H9 (cell line): ENCODE measurements at places on chromosomes 7 and 10.

DNA sequence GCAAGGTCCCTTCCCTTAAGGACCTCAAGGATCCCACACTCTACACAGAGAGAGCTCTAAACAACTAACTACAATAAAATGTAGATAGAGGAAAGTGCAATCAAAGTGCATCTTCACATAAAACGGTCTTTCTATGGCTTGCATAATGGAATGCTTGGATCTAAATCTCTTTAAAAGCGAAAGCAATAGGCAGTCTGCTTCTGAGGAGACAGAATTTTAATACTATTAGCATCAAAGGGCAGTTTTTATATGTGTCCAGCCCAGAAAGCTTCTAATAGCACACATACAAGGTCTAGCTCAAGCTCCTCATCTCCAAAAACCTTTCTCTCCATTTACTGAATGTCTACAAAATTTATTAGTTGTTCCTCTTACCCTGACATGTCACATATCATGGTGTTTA, 101.5 kb upstream of the C1GALT1 start:
- H3K36me3 ChIP-seq, result peaks cover 4% of the 10 kb centered on the region; the same call in 1 of the 2 replicates
- no peak overlapping the region for H3K27ac ChIP-seq
- H3K4me1 ChIP-seq, result no peaks in the 10 kb centered on the region
- H3K4me3 ChIP-seq, result no peak overlapping the region
- DNase-seq, result no peak
- no peaks in the 10 kb centered on the region for H3K27me3 ChIP-seq

GRCh38 chr7:120742372-120742771, 115.6 kb downstream of the TSPAN12 start:
- H3K27me3 ChIP-seq, result no peaks in the 10 kb centered on the region
- peaks cover 9% of the 10 kb centered on the region for H3K4me1 ChIP-seq
- peaks cover under 1% of the 10 kb centered on the region; the same call in 1 of the 3 replicates for H3K36me3 ChIP-seq
- 0 out of 3 replicates have a peak overlapping the region, but pooled peaks have one; percentile 2 for H3K4me3 ChIP-seq

DNA sequence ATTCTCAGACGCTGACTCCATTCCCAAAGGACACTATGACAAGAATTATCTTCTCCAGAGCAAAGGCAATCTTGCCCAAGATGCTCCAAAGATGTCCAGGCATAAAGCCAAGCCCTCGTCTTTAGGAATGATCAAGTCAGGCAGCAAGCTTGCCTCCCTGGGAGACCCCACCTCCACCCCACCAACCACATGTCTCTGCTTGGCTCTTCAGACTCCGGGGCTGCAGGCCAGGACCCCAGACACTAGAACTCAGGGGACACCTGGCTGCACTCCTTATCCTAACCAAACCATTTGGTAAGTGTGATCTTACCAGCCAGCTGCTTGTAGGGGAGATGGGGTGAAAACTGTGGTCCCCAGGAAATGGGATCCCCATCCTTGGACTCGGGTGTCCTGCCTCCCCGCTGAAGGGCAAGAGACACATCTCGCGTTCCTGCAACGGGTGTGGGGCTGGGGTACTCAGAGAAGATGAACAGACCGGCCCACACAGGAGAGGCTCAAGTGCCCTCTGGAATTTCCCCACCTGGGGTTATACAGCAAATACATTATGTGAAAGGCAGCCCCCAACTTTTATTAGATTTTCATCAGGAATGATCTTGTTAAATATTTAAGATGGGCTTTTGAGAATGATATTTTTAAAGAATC, 55.7 kb downstream of the INSIG1 start:
- H3K27me3 ChIP-seq, result no peaks in the 10 kb centered on the region; the same call in 1 of the 2 replicates
- no peaks in the 10 kb centered on the region for H3K4me1 ChIP-seq
- no peak overlapping the region for H3K4me3 ChIP-seq
- H3K36me3 ChIP-seq, result no peaks in the 10 kb centered on the region; the same call in 1 of the 2 replicates
- no peak overlapping the region for H3K27ac ChIP-seq

- H3K4me3 ChIP-seq, result no peak overlapping the region
- H3K4me1 ChIP-seq, result no peaks in the 10 kb centered on the region
- no peak for DNase-seq
- H3K27ac ChIP-seq, result no peak overlapping the region
- H3K27me3 ChIP-seq, result peaks cover 5% of the 10 kb centered on the region; the same call in 1 of the 2 replicates
Observed at GRCh38 chr7:155360495-155361345, 63.0 kb downstream of the INSIG1 start.

- no peak overlapping the region for H3K27ac ChIP-seq
- no peak overlapping the region for H3K4me3 ChIP-seq
- H3K36me3 ChIP-seq, result no peaks in the 10 kb centered on the region; the same call in 2 of the 3 replicates
- no peak for DNase-seq
- H3K4me1 ChIP-seq, result no peaks in the 10 kb centered on the region
Observed at GRCh38 chr7:156419782-156420181, 220.8 kb upstream of the RNF32 start.

GRCh38 chr7:42831718-42832522, 80.0 kb downstream of the C7orf25 start:
- H3K4me1 ChIP-seq, result no peaks in the 10 kb centered on the region
- no peaks in the 10 kb centered on the region for H3K36me3 ChIP-seq
- H3K4me3 ChIP-seq, result no peak overlapping the region

DNA sequence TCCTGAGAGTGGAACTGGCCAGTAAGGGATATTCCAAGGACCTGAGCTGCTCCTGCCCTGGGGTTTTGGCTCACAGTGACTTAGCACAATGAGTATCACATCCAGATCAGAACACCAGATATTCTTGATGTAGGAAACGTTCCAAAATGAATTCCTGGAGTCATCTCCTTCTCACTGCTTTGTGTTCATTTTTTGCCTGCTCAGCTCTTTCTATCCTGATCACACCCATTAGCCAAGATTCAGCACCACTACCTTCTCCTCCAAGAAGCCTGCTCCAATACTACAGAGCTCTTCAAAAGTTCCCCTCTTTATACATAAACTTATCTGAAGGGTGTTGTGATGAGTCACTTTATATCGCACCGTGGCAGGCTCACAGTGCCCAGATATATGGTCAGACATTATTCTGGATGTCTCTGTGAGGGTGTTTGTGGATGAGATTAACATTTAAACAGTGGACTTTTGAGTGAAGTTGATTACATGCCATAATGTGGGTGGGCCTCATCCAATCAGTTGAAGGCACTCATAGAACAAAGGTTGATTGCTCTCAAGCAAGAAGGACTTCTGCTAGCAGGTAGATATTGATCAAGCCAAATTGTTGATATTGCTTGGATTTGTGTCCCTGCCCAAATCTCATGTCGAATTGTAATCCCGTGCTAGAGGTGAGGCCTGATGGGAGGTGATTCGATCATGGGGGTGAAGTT, 1155.2 kb upstream of the AUTS2 start:
- no peaks in the 10 kb centered on the region for H3K4me1 ChIP-seq
- H3K27me3 ChIP-seq, result no peaks in the 10 kb centered on the region
- no peak for DNase-seq
- no peak overlapping the region for H3K27ac ChIP-seq

DNA sequence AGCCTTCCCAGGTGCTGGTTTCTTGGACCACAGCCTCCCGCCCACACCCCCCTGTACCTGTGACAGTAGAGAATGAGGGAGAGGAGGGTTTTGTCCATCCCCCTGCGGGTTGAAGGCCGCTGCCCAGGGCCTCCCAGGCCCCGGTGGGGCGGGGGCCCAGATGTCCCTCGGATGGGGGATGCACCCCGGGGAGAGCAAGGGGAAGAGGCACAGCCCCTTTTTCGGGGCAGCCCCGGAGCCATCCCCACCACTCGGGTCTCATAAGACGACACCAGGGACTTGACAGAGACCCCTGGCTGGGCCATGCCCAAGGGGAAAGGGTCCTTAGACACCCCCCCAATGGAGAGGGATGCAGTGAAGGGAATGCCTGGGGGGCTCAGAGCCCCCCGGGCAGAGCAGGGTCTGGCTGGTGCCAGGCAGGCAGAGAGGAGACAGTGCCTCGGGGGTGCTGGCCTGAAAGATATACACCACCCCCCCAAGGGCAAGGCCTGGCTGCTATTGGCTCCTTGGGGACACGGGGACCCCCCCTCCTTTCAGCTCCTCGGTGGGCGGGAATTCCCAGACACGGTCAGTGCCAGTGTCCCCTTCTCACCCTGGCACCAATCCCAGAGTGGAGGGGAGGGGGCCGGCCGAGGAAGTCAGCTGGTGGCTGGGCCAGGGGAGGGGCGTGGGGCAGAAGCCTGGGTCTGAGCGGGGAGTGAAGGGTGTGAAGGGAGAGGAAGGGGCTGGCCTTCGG, 3.7 kb upstream of the SPACDR start:
- H3K27ac ChIP-seq, result no peak overlapping the region
- 0 out of 2 replicates have a peak, but pooled peaks cover 3% of the 10 kb centered on the region for H3K36me3 ChIP-seq
- no peak overlapping the region for H3K4me3 ChIP-seq

- H3K36me3 ChIP-seq, result no peaks in the 10 kb centered on the region
- no peak for DNase-seq
- H3K27ac ChIP-seq, result no peak overlapping the region
- no peak overlapping the region for H3K4me3 ChIP-seq
Observed at GRCh38 chr10:121648493-121648892, 50.2 kb upstream of the FGFR2 start.

GRCh38 chr10:48520594-48520993, 84.3 kb downstream of the ARHGAP22 start:
- H3K36me3 ChIP-seq, result no peaks in the 10 kb centered on the region
- no peaks in the 10 kb centered on the region for H3K27me3 ChIP-seq
- no peaks in the 10 kb centered on the region for H3K4me1 ChIP-seq
- DNase-seq, result no peak

DNA sequence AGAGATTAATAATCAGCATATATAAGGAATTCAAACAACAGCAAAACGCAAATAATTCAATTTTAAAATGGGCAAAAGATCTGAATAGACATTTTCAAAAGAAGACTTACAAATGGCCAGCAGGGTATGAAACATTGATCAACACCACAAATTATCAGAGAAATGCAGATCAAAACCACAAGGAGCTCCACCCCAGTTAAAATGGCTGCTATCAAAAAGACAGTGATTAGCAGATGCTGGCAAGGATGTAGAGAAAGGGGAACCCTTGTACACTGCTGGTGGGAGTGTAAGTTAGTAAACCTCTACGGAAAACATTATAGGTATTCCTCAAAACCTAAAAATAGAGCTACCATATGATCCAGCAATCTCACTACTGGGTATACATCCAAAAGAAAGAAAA, 128.0 kb upstream of the CACUL1 start:
- H3K36me3 ChIP-seq, result no peaks in the 10 kb centered on the region
- H3K27ac ChIP-seq, result no peak overlapping the region
- H3K4me1 ChIP-seq, result no peaks in the 10 kb centered on the region

- peaks cover 4% of the 10 kb centered on the region for H3K36me3 ChIP-seq
- no peak for DNase-seq
- H3K4me1 ChIP-seq, result peaks cover 6% of the 10 kb centered on the region; the same call in 1 of the 2 replicates
- no peaks in the 10 kb centered on the region; the same call in 1 of the 2 replicates for H3K27me3 ChIP-seq
Observed at GRCh38 chr10:16440396-16441133, 3.8 kb downstream of the PTER start.

- no peaks in the 10 kb centered on the region for H3K27me3 ChIP-seq
- H3K4me3 ChIP-seq, result no peak overlapping the region
- H3K36me3 ChIP-seq, result no peaks in the 10 kb centered on the region
- no peak overlapping the region for H3K27ac ChIP-seq
- no peak for DNase-seq
- peaks cover 3% of the 10 kb centered on the region; the same call in 1 of the 2 replicates for H3K4me1 ChIP-seq
Observed at GRCh38 chr7:122166740-122167139, 22.7 kb upstream of the AASS start.

- peaks cover 13% of the 10 kb centered on the region for H3K36me3 ChIP-seq
- no peaks in the 10 kb centered on the region for H3K4me1 ChIP-seq
- no peak overlapping the region for H3K4me3 ChIP-seq
- H3K27me3 ChIP-seq, result no peaks in the 10 kb centered on the region
Observed at GRCh38 chr10:34364253-34365037, 450.7 kb downstream of the PARD3 start.

DNA sequence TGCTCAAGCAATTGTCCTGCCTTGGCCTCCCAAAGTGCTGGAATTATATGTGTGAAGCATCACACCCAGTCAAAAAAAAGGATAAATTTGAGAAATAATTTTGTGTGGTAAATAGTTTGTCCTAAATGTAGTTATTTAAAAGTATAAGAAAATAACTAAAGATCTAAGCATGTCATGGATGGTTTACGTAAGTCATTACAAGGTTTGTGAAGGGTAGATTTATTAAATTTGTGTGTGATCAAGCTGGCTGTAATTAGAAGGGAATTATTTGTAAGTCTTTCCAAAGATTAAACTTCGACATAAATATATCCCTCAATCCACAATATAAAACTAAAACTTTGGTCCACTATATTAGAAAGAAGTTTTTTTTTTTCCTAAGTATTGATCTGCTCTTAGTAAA, 28.6 kb downstream of the ORC5 start:
- no peaks in the 10 kb centered on the region for H3K27me3 ChIP-seq
- H3K4me1 ChIP-seq, result peaks cover 4% of the 10 kb centered on the region; the same call in 1 of the 2 replicates

DNA sequence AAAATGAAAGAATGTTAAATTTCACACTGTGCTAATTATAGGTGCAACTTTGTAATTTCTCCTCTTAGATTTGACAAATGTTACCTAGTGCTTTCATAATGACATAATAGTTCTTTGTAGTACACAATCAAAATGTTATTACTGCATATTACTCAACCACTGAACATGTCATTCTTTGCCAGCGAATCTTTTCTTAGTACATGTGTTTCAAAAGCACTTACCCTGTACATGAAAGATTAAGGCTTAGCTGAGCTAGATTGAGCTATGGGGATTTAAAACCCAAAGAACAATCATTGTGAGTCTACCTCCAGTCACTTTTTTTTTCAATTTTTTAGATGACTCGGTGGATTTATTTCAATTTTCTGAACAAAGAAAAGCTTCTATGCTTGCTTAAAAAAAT, 123.5 kb upstream of the FERD3L start:
- H3K4me1 ChIP-seq, result no peaks in the 10 kb centered on the region
- no peak for DNase-seq
- H3K27me3 ChIP-seq, result no peaks in the 10 kb centered on the region
- H3K4me3 ChIP-seq, result no peak overlapping the region
- H3K36me3 ChIP-seq, result no peaks in the 10 kb centered on the region

- no peak overlapping the region for H3K27ac ChIP-seq
- peaks cover 6% of the 10 kb centered on the region; the same call in 1 of the 3 replicates for H3K36me3 ChIP-seq
- no peak overlapping the region for H3K4me3 ChIP-seq
Observed at GRCh38 chr10:75547391-75548298, 116.2 kb downstream of the LRMDA start.

DNA sequence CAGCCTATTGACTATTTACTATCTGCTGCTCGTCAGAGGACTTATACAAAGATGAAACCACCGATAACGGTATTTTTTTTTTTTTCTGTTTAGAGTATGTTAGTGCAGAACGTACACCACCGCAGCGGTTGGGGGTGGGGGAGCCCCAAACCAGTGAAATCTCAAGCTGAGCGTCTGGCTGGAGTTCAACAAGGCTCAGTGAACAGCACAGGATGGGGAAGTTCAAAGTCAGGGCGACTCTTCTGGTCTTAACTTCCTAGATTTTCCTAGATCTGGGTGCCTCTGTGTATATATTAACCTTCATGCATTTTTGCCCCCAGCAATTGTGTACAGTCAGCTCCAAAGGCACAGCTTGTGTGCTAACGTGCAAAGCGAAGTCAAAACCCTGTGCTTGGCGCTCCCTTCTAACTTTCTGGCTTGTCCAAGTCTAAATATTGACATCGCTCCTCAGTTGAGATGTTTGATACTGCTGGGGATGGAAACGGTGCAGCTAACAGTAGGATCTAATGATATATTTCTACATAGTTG, 1.1 kb downstream of the RHOBTB1 start:
- H3K27me3 ChIP-seq, result no peaks in the 10 kb centered on the region; the same call in 1 of the 2 replicates
- no peaks in the 10 kb centered on the region for H3K4me1 ChIP-seq
- no peak overlapping the region for H3K27ac ChIP-seq
- H3K4me3 ChIP-seq, result peak overlapping the region; percentile 84
- no peaks in the 10 kb centered on the region for H3K36me3 ChIP-seq

- no peaks in the 10 kb centered on the region for H3K36me3 ChIP-seq
- no peaks in the 10 kb centered on the region for H3K27me3 ChIP-seq
- no peak overlapping the region for H3K4me3 ChIP-seq
- H3K27ac ChIP-seq, result no peak overlapping the region
- H3K4me1 ChIP-seq, result no peaks in the 10 kb centered on the region
- no peak for DNase-seq
Observed at GRCh38 chr10:49383853-49384252, 12.0 kb downstream of the DRGX start.

- no peaks in the 10 kb centered on the region for H3K4me1 ChIP-seq
- H3K36me3 ChIP-seq, result no peaks in the 10 kb centered on the region
- no peak for DNase-seq
Observed at GRCh38 chr10:7464691-7465090, 53.9 kb upstream of the SFMBT2 start.
